ENCODE measurements at places on chromosomes 2 and 18. TPM values are rescaled to one million over a fixed set of nuclear protein-coding genes. Genes with fewer than 3 reads are reported as not detected.

The COBLL1 gene
- total RNA-seq = 16.1 TPM

The MC4R gene
- not detected for total RNA-seq

The REL gene
- total RNA-seq = 4.8 TPM

The WNT10A gene
- total RNA-seq = not detected

The INHBB gene
- total RNA-seq = 0.52 TPM

The RESP18 gene
- total RNA-seq = not detected

The C2orf80 gene
- not detected for total RNA-seq

The EN1 gene
- 0.91 TPM for total RNA-seq

The FHL2 gene
- total RNA-seq = 230 TPM

The L3MBTL4 gene
- total RNA-seq = 0.13 TPM

The NTSR2 gene
- not detected for total RNA-seq

The REG1B gene
- total RNA-seq = not detected

The ZNF385B gene
- not detected for total RNA-seq

The WDCP gene
- 10.2 TPM for total RNA-seq

The AGXT gene
- not detected for total RNA-seq

The C2orf72 gene
- total RNA-seq = 6.3 TPM

The IL1RL2 gene
- 1.6 TPM for total RNA-seq

The GIGYF2 gene
- total RNA-seq = 59.4 TPM

The KIF5C gene
- total RNA-seq = 0.10 TPM

The VSNL1 gene
- 0.66 TPM for total RNA-seq

The IHH gene
- not detected for total RNA-seq

The EVA1A gene
- 26.7 TPM for total RNA-seq

The EVX2 gene
- not detected for total RNA-seq

The GAREM1 gene
- total RNA-seq = 3.5 TPM

The CTDSP1 gene
- total RNA-seq = 71.8 TPM

The C2orf92 gene
- 2.5 TPM for total RNA-seq

The FOXD4L1 gene
- 0.13 TPM for total RNA-seq

The GALNT13 gene
- total RNA-seq = 0.20 TPM

The ORC2 gene
- total RNA-seq = 13.6 TPM

The LDAH gene
- total RNA-seq = 24.0 TPM

The SOX11 gene
- total RNA-seq = 0.03 TPM

The LBX2 gene
- total RNA-seq = 0.59 TPM

The XDH gene
- total RNA-seq = 2.7 TPM

The SCYGR1 gene
- total RNA-seq = not detected

The OTOS gene
- total RNA-seq = not detected

The STK25 gene
- total RNA-seq = 189 TPM

The MERTK gene
- 0.69 TPM for total RNA-seq

The SATB2 gene
- 11.7 TPM for total RNA-seq
